ENCODE measurements at places on chromosomes 2 and 18.

DNA sequence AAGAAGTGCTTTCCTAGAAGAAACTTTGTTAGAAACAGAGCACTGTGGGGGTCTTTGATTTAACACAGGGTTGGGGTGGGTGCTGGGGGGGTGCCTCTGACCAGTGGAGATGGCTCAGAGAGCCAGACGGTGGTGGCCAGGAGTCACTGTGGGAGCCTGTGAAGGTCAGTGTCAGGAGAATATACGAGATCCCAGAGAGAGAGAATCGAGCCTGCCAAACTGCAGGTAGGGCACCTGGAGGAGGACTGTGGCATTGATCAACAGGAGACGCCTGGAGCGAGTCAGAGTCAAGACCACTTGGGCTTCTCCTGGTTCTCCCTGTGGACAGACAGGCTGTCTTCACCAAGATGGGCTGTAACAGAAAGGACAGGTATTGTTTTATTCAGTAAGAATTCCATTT lies 136.5 kb upstream of the TWIST2 start:
- no peak for DNase-seq

DNA sequence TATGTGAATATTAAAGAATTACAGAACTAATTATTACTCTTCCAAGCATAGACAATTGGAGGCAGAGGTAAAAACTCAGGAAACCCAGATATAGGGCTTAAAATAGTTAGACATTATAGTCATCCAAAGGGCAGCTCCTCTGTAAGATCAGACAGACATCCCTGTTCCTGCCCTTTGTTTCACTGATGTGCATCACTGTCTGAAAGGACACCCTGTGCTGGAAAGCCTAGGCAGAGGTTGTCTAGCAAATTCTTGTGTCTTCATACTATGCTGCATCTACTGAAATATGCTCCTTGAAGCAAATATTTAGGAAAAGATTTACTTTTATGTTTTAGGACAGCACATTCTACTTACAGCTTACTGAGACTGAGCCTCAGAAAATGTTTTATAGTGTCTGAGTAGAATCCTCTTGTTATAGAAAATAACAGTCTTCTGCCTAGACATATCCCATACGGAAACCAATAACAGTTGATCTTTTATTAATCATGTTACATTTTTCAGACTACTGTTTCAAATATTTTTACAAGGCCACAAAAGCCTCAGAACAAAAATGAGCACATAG lies 977.3 kb upstream of the CDH2 start:
- no peak for DNase-seq

GRCh38 chr2:239526666-239527415 lies 126.0 kb upstream of the HDAC4 start:
- DNase-seq, result no peak

GRCh38 chr2:15943378-15944280 lies 3.3 kb downstream of the MYCN start:
- no peak for DNase-seq

DNA sequence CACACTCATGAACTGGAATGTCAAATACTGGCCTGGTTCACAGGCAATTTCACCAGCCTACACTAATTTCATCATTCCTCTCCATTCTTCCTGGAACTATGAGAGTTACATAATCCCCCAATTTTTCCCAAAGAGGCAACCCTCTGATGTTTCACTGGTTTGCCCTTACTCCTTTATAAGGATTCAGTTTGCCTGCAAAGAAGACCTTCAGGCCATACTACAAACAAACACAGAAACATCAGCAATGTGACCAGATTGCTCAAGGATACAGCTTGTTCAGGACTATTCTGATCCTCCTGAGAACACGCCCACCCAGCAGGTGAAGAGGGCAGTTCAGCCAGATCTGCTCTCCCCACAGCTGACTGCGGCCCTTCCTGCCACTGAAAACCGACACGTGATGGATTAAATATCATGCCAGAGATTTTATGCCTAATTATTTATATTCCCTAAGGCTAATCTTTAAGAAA lies 215.5 kb downstream of the ETAA1 start:
- DNase-seq, result no peak
